GM18507 (cell line): ENCODE measurements at places on chromosomes 2 and 18.

GRCh38 chr2:64651590-64651989, 2.1 kb downstream of the SERTAD2 start:
- DNase-seq = no peak

DNA sequence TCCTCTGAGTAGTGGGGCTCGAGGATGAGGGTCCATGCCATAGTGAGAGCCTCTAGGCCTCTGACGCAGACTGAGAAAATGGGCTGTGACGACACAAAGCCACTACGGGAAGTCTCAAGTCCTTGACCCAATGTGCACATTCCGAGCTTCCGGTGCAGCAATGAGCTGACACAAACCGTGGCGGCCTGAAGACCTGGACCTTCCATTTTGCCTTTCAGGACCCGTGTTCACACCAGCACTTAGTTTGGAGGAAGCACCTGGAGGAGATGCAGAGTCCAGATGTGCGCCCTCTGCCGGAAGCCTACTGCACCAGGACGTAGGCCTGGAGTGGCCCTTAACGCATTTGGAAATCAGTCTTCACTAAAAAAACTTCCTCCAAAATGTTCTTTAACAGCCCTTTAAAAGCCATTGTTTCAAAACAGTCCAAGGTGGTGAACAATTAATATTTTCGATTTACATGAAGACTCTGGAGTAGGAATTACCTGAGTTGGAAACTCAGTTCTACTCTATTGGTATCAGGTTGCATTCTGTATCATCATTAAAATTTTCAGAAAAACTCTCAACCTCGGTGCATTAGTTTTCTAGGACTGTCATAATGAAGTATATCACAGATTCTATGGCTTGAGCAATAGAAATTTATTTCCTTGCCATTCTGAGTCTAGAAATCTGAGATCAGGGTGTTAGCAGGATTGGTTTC, 33.9 kb downstream of the BMP10 start:
- peak; percentile 30 for DNase-seq

DNA sequence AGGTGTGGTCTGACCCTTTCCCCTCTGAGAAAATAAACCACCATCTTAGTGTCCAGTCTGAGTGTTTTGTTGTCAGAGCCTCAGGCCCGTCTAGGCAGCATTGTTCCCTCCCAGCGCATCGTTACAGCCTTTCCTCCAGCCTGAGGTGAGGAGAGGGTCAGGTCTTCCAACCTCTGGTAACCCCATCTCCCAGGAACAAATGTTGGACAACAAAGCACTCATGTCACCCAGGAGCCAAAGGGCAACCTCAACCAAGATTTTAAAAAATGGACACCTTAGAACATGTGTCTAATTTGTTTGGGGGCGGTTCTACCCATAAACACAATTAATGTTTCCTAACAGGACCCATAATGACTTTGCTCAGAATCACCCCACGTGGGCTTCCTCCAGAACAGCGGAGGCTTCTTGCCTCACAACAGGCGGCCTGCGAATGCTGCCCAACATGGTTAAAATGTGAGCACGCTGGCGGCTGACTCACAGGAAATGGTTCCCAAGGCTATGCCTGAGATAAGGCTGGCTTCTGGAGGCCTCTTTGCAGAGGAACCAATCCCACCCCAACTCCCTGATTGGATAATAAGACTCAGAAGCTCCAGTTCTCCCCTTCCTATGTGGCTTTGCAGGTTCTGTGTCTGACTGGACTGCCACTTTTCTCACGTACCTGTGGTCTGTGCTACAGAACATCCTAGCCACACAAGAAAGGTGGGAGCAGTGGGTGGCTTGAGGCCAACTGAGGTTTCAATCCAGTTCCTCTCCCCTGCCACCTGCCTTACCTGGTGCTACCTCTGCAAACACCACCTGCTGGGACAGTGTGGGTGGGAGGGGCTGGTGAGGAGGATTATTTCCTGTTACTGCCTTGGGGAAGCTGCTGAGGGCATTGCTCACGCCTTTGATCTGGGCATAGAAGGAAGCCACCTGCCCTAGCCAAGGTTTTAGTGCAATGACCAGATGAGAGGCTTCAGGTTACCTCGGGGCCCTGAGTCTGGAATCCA, 108.8 kb downstream of the B3GNT2 start:
- no peak for DNase-seq

DNA sequence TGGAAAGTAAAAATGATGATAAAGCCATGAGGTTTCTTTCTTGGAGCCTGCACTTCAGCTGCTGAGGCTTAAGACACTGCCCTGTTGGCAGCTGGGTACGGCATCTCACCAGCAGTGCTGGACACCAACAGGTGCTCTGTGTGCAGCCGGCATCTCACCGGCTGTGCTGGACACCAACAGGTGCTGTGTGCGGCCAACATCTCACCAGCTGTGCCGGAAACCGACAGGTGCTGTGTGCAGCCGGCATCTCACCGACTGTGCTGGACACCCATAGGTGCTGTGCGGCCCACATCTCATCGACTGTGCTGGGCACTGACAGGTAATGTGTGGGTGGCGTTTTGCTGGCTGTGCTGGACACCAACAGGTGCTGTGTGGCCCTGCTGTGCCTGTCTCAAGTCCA, 190.8 kb downstream of the TMEM18 start:
- DNase-seq = no peak

DNA sequence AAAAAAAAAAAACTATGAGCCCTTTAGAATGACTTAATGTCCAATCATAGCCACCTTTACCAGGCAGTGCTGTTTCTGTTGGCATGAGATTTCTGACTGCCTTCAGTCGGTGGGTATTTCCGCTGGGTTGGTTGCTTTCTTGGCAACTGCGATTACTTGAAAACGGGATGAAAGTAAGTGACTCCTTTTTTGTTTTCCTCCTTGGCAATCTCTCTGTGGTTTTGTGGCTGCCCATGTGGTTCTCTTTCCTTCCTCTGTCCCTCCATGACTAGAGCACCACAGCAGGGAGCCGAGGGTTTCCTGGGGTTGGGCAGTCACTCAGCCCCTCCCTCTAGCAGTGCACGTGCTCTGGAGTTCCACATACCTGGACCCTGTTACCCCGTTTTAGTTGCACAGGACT, 112.1 kb downstream of the KLHL29 start:
- DNase-seq = no peak

DNA sequence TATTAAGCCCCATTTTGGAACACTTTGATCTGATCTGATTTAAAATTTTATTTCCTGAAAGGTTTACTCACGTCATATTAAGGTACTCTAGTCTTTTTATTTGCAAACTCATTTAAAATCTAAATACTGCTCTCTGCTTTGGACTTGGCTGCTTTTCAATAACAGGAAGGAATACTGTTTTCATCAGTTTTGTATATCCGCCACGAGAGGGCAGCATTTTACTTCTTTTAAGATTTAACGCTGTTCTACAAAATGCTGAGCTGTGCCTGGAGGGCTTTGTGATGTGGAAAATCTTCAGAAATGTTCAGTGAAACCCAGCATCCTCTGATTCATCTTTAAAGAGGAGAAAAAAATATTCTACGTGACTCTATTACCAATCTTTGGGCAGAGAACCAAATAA, 37.5 kb upstream of the SLC38A11 start:
- DNase-seq = no peak

- DNase-seq = no peak
Measured at GRCh38 chr2:29397039-29397438, 281.8 kb downstream of the CLIP4 start.

- no peak for DNase-seq
Measured at GRCh38 chr2:111208639-111209038, 87.9 kb downstream of the BCL2L11 start.

DNA sequence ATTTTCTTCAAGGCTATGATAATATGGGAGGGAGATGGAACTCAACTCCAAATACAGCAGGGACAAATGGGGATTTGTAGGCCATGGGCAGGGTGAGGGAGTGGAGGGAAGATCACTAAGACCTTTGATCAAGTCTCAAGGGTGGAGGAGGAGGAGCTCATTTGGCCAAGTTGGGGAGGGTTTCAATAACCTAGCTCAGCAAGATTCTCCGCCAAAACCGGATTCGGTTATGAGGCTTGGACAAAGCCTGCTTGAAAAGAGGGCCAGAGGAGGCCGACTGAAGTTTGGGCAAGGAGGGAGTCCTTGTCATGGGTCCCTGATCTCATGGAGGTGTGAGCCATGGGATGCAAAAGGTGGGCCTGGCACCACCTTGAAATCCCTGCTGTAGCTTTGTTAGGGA, 68.8 kb downstream of the TSN start:
- DNase-seq = no peak

GRCh38 chr2:169131587-169132512, 62.5 kb downstream of the DHRS9 start:
- DNase-seq = peak; percentile 11

- DNase-seq = no peak
Measured at GRCh38 chr2:233456934-233457333, 102.6 kb downstream of the DGKD start.

DNA sequence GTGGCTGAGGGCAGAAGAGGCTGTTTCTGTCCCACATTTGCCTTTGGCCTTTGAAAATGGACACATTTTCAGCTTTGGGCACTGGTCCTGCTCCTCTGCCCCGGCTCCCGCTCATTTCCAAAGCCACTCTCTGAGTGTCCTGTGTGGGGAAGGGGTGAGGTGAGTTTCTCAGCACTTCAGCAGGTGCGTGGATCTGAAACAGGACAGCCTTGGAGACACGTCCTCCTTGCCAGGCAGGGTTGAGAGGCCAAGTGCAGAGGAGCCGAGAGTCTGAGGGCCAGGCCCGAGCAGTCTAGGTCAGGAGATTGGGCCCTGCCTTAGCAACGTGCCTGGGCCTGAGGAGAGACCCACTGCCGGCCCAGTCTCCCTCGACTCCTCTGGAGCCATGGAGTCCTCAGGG, 21.9 kb upstream of the ALPI start:
- no peak for DNase-seq

DNA sequence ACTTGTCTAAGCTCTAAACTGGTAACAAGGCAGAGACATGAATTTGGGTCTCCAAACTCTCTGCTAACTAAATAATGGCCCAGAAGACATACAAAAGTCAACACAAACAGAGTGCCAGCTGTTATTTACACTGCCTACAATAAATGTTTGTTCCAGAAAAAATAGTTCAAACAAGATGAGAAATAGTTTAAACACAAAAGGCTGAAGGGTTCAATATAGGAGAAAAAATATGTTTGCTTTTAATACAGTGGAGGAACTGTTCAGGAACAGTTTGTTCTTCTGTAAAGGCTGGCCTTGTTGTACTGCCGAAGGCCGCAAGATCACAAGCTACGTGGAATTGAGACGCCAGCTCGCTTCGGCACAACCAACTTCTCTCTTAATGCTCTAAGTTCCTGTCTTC, 74.6 kb downstream of the AFF3 start:
- DNase-seq = no peak

DNA sequence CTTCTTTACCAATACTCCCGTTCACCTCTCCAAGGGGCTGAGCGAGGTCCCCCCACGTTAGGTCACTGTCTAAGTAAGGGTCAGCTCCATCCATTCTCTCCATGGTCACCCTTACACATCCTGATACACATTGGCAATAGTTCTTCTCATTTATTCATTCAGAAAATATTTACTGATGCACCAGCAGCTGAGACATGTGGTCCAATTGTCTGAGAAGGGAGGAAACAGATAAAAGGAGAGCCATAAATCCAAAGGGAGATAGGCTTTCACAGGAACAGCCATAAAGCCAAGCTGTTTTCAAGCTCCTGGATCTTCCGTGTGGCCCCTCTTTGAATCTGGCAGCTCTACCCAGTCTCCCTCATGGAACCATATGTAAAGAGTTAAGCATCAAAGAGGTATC, 121.2 kb downstream of the TXNL1 start:
- no peak for DNase-seq

DNA sequence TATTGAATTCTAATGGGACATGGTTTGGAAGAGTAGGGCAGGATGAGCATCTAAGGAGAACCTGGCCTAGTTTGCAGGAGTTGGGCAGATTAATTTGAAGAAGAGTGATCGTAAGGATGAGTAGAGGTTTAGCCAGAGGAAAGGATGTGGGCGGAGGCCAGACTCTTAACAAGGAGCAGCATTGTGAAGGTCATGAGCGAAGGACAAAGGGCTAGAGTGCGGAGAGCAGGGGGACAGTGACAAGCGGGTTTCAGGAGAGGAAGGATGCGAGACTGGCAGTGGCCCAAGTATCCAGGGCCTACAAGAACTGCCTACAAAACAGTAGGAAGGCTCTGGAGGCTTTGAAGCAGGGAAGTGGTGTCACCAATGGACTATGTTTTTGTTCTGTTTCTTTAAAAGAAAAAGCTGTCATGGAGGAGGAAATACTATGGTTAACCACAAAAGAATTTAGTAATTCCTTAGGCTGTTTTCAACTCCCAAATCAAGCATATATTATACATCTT, 20.1 kb downstream of the SLC66A3 start:
- DNase-seq = no peak

DNA sequence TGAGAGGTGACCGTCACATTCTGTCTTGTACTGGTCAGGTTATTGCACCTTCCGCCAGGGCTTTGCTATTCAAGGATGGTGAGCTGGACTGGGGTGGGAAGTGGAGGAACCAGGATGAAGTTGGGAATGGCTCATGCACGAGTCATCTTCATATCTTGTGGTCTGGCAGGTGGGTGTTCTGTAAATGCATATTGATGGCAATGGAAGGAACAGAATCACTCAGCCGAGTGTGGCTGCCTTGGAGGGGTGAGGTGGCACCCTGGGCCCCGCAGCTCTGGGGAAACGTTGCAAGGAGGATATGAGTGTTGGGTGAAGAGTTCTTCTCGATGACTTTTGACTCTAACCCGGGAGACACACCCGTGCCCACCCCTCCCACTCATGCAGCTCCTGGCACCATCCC, 1.2 kb downstream of the NEU2 start:
- no peak for DNase-seq

- DNase-seq = no peak
Measured at GRCh38 chr2:156852210-156852609, 405.3 kb upstream of the GALNT5 start.

DNA sequence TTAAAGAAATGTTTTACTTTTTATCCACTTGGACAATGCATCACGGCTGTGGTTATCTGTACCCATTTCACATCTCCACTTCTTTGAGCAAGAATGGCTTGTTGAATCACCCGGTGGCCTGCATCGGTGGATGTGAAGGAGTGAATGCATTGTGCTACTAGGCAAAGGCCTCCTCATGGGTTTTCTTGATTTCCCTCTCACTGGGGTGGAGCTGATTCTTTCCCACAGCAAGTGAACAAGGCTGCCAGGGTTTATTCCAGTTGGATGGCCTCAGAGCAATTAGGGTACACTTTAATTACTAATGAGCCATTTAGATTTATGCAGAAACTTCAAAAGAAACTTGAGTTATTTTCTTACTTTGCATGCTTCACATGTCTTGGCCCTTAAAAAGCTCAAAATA, 387.1 kb downstream of the RND3 start:
- no peak for DNase-seq
